ENCODE measurements at places on chromosomes 6 and 20.

DNA sequence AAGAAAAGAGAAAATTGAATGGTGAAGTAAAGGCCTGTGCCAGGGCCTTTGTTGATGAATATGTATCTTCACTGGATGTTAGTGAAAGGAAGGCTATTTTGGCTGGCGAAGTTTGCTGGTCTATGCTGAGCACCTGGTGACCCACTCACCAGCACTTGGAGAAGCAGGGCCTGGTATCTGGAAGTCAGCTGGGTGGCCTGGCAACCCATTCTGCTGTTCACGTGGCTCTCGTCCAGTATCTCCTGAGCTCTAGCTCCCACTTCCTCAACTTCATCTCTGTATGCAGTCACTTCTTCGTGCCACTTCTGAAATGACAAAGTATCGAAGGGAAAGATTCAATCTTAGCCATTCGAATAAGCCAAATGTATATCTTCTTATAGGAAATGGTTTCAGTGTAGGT is 283.7 kb downstream of the SYNE1 start:
- DNase-seq = no peak

GRCh38 chr6:169949511-169950097 is 198.2 kb downstream of the ERMARD start:
- DNase-seq = no peak

GRCh38 chr6:139115989-139116758 is 18.7 kb upstream of the HECA start:
- no peak for DNase-seq

DNA sequence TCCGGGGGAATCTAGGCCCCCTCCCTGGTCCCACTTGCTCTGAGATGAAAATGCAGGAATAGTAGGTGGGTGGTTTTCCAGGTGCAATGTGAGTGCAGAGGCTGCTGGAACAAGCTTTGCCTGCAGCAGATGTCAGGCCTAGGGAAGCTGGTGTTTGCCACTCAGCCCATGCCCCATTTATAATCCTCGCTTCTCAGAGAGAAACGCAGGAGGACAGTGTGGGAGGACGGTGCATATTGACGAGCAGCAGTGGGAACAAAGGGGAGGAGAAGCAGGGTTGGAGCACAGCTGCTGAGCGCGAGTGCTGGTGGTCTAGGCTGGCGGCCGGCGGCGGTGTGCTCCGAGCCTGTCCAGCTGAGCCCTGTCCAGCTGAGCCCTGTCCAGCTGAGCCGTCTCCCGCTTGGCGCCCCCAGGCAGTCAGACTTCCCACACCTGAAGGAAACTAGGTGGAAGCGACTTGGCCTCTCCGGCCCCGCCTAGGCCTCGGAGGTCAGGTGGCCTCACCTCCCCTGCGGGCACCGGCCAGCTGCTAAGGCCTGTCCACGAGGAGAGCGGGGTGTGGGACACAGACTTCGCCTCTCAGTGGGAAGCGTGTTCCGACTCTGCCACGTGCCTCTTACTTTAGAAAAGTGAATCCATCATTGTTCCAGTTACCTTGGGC is 49.7 kb upstream of the FRMD1 start:
- DNase-seq = no peak

- DNase-seq = no peak
These were observed 509.3 kb upstream of the CITED2 start for GRCh38 chr6:139883776-139884175.

DNA sequence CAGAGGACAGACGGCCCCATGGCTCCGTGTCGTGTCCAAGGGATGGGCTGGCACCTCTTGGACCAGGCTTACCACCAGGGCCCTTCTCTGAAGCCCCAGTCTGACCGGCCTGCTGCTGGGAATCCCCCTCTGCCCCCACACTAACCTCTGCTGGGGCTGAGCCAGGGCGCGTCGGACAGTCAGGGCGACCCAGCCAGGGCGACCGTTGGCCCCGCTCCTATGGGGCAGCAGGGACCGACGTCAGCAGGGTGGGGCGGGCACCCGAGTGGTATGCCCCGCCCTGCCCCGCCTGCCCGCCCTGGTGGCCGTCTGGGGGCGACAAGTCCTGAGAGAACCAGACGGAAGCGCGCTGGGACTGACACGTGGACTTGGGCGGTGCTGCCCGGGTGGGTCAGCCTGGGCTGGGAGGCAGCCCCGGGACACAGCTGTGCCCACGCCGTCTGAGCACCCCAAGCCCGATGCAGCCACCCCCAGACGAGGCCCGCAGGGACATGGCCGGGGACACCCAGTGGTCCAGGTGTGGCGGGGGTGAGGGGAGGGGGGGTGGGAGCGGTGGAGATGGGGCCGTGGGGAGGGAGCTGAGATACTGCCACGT is at the start of gene SLC17A9:
TSS of gene SLC17A9 (plus strand) at position 337 of the 595 bp plus-strand sequence. CDS start at position 459, 122 bp downstream.
- DNase-seq = no peak

- peak; percentile 4 for DNase-seq
These were observed 6.5 kb upstream of the ZSCAN9 start for GRCh38 chr6:28218312-28219248.

DNA sequence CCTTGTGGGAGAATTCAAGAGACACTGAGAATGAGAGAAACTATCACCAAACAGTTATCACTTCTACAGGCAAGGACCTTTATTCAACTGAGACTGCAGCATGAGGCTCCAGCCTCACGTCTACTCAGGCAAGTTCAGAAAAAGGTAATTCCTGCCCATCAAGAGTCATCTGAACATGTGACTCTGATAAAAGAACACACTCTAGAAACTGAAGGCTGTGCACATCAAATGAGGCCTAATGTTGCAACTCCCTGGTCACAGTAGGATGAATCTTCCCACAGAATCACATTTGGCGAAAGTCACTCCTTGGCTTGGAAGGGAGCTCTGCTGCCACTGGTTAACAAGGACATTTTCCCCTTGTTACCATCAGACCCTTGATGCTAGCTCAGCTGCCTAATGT is 71.2 kb upstream of the EMILIN3 start:
- no peak for DNase-seq

- DNase-seq = no peak
These were observed 21.1 kb upstream of the THBS2 start for GRCh38 chr6:169274781-169275180.

GRCh38 chr6:100691972-100692371 is 189.2 kb downstream of the ASCC3 start:
- no peak for DNase-seq

DNA sequence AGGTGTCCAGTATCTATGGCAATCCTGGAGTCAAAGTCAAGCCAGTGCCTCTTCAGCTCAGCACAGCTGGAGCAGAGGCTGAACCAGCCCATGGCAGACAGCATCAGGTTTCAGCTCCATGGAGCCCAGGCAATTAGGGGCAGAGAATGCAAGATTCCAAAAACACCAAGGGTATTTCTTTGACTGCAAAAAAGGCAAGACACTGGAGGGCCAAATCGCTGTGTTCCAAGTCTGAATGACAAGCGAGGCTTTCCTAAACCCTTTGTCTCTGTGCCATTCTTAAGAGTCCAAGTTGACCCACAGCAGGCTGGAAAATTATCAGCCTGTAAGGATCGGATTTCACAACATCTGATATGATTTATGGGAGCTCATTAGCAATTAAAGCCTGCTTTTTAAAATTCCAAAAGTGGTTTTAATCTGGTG is 49.7 kb upstream of the TGM3 start:
- DNase-seq = no peak

GRCh38 chr20:54681869-54682268 is 206.5 kb downstream of the DOK5 start:
- DNase-seq = no peak

Data from stimulated activated naive CD4-positive, alpha-beta T cell treated with Interleukin-2 at 50 U/mL for 16 hours (primary cell).